ENCODE measurements at places on chromosomes 7 and 10.

DNA sequence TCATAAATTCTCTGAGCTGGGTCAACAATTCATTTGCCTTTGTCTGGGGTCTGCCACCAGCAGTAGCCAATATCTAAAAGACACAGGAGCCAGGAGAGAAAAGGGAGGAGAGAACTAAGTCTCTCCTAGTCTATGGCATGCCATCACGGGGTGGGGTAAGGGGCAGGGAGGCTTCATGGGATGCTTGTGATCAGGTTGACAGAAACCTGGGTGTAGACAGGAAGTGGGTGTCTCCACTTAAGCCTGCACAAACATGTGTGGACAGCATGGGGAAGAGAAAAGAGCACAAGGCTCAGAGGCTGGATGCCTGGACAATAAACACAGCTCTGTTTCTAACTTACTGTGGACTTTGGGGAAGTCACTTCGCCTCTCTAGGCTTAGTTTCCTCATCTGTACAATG lies 11.5 kb upstream of the C10orf53 start:
- DNase-seq = no peak

- DNase-seq = no peak
Measured at GRCh38 chr7:44046321-44047061, 2.0 kb downstream of the DBNL start.

DNA sequence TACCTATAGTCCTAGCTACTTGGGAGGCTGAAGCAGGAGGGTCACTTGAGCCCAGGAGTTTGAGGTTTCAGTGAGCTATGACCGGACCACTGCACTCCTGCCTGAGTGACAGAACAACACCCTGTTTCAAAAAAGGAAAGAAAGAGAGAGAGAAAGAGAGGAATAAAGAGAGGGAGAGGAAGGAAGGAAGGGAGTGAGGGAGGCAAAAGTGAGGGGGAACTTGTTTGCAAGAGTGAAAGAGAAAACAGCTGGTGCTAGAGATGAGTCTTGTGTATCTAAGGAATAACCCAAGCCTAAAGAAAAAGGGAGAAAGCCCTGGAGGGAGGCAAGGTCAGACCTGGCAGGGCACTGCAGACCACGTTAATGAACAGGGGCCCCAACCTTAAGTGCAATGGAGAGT lies 4.8 kb upstream of the NT5C2 start:
- no peak for DNase-seq

- no peak for DNase-seq
Measured at GRCh38 chr7:26145238-26145637, 6.8 kb upstream of the NFE2L3 start.

DNA sequence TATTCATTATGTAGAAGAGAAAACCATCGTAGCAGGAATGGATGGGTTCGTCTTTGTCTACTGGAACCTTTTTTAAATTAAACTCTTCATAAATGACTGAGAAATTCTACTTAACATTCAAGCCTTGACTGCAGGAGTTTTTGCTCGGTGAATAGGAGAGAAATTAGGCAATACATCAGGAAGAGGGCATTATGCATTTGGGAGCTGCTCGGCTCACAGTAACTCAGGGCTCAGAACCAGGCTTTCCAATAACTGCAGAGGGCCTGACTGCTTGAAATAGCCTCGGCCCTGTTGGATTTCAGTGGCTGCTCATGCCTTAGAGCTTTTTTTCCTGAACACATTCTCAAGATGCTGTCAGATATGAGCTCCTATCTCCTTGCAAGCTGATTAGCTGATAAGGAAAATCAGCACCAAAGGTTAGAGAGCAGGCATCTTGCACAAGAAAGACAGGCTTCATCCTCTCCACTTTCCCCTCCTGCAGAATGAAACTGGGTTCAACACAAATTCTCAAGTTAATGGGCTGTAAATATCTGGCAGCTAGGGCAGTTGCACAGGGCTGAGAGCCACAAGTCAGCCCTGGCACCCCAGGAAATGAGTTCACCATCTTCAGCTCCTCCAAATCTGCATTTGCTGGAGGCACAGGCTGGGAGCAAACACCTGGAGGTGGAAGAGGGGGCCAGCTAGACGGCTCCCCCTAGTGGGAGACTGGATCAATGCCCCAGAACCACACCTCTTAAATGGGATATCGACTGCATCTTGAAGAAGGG lies 24.3 kb downstream of the TECTB start:
- DNase-seq = peak; percentile 36

DNA sequence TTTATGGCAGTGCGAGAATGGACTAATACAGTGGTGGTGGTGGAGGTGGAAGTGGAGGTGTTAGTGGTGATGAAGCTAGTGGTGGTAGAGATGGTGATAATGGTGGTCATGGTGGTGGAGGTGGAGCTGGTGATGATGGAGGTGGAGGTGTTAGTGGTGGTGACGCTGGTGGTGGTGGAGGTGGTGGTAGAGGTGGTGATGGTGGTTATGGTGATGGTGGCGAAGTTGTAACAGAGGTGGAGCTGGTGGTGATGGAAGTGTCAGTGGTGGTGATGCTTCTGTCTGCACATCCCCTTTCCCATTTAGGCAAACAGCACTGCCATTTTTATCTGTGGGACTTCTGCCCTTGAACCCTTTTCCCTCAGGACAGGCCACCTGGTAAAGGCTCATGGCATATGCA lies 7.4 kb upstream of the PTPRN2 start:
- DNase-seq = no peak

DNA sequence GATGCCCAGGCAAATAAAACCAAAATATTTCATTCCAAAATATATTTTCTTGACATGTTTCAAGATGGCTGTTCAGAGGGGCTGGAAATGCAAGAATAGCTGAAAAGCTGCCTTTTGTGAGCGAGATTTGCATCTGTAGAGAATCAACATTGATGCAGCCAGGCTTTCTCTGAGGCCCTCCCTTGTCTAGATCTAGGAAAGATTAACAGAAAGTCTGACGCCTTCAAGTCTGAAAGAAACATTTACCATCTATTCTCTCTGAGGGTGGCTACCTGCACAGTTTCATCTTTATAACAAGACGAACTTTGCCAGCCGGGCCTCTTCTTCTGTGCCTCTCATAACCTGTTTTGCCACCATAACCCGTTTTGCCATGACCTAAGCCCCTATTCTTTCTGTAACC lies 170.2 kb downstream of the AKR1D1 start:
- DNase-seq = no peak

DNA sequence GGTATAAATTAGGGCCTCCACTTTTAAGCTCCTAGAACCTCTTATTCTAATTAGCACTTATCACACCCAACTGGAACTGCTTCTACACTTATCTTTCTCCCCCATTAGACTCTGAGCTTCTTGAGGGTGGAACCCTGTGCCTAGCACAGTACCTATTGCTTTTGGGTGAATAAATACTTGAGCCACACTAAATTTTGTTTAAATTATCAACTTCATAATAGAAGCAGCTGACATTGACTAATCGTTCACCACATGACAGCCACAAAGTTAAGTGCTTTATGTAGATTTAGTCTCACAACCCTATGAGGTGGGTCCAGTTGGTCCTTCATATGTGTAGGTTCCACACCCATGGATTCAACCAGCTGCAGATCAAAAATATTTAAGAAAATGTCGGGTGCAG lies 36.0 kb upstream of the DNAJB12 start:
- DNase-seq = no peak

- DNase-seq = no peak
Measured at GRCh38 chr10:64358907-64359306, 837.7 kb downstream of the REEP3 start.

DNA sequence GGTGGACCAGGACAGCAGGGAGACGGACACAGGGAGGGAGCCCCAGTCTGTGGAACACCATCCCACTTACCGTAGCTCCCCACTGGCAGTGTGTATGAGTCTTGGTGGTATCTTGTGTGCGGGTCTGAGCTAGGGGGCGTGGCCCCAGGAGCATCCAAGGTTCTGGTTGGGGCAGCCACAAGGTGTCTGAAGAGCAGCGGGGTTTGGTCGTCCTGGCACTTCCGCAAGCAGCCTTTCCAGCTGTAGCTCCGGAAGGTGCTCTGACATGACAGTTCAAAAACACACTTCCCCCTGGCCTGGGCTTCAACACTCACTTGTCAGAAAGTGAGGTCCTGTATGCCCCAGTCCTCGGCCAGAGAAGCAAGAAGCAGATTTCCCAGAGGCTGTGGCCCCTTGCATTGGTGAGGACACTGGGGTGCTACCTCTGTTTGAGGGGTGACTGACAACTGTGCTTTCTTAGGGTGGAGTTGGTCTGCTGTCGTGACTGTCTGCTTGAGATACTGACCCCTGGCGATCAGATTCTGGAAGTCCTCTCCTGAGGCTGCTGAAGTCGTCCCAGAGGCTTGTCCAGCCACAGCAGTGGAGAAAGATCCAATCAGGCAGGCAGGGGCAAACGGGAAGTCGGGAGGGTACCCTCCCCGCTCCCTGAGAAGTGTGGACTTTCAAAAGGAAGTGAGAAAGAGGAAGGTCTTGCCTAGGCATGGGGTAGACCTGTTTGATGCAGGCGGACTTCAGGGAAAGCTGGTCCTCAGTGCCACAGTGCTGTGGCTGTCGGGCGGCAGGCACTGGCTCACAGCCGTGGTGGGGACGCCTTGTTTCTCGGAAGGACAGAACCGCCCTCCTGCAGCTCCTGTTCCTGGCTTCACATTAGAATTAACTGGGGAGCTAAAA lies 51.4 kb upstream of the PFKFB3 start:
- DNase-seq = peak; percentile 30

DNA sequence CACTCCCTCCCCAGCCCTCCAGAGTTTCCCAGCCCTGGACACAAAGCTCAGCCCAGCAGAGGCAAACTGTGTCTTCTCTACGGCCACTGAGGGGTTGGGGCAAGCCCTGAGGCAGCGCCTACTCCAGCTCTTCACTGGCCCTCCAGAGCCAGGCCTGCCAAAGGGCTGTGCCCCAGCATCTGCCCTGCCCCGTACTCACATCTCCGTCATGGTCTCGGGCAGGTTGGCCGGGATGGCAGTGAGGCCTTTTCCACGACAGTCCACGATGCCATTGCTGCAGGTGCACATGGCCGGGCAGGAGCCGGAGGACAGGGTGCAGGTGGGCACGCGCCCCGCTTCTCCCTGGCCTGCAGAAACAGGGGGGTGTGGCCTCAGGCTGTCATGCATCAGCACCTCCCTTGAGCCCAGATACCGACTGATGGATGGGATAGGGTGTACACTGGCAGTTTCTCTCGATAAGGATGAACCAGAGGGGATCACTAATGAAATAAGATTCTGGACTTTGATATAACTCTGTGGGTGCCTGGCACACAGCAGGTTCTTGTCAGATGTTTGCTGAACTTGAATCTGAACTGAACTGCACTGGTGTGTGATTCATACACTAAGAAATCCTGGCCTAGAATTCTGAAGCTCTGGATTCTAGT lies 125.2 kb downstream of the SLIT1 start:
- no peak for DNase-seq

GRCh38 chr7:117020591-117020973 lies 67.3 kb downstream of the ST7 start:
- no peak for DNase-seq
